ENCODE measurements at places on chromosomes 12 and 14.

DNA sequence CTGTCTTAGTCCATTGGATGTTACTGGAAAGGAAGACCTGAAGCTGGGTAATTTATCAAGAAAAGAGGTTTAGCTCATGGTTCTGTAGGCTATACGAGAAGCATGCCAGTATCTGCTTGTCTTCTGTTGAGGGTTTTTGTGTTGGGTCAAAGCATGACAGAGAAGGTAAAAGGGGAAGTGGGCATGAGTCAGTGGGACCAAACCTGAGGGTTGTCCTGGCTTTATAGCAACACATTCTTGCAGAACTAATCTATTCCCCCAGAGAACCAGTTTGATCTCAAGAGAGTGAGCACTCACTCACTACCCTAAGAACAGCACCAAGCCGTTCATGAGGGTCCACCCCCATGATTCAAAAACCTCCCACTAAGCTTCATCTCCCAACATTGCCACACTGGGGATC, 19.0 kb upstream of the KRAS start:
- DNase-seq, result no peak

DNA sequence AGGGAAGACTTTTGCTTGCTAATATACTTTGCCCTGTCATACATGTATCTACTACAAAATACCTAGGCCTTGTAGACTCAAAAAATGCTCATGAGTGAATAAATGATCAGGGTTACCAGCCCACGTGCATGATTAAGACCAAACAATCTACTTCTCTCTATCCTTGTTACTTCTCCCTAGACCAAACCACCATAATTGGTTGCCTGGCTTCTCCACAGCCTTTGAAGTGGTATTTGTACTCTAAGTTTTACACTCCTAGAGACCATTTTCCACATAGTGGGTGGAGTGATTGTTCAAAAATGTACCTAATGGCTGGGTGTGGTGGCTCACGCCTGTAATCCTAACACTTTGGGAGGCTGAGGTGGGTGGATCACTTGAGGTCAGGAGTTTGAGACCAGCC, 14.1 kb upstream of the RPS6KL1 start:
- no peak for DNase-seq

DNA sequence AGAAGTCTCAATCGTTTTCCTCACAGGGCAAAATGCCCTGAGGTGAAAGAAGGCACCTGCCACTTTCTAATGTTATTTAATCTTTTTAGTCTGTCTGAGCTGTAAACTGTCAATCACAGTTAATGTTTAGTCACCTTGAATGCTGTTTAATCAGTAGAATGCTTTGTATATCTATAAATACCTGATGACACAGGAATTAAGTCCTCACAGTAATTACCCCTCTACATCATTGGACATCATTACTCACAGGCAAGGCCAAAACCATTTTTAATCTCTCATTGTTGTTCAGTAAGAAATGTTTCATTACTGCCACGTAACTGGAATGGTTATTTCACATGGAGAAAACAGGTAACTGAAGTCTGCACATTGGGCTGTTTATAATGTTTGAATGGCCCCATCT, 178.8 kb downstream of the EXOC5 start:
- DNase-seq, result no peak

DNA sequence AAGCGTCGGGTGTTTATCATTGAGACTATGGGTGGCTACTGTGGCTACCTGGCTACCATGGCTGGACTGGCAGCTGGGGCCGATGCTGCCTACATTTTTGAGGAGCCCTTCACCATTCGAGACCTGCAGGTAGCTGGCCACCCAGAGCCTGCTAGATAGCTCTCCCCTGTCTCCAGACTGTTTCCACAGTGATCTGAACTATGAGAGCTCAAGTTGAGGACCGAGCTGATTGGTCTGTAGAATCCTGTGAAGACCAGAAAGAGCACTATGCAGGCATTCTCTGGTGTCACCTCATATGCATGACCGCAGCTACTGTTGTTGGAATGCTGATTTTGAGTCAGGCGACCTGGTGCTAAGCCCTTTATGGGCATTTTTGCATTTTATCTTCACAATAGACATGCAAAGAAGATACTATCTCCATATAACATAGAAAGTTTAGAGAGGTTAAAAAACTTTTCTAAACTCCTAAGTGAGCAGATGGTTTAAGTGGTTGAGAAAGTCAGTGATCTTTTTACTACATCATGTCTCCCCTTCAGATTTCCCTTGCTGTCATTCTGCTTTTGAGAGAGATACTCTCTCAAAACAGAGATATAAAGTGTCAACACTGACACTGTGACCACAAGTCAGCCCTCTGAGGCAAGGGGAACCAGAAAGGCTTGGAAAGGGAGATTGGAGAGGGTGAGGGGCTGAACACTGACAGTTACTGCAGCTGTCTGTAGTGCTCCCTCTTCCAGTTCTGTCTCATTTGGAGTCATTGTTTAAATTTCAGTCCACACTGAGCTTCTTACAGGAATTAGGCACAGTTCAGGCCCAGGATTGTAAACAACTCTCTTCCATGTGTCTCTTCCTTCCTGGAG, 14.3 kb downstream of the ASB8 start:
- DNase-seq, result no peak

- DNase-seq, result peak; percentile 78
Observed at GRCh38 chr14:101120641-101121507, 217.4 kb upstream of the RTL1 start.

GRCh38 chr12:40226705-40227104, 1.9 kb downstream of the LRRK2 start:
- DNase-seq, result peak; percentile 71

DNA sequence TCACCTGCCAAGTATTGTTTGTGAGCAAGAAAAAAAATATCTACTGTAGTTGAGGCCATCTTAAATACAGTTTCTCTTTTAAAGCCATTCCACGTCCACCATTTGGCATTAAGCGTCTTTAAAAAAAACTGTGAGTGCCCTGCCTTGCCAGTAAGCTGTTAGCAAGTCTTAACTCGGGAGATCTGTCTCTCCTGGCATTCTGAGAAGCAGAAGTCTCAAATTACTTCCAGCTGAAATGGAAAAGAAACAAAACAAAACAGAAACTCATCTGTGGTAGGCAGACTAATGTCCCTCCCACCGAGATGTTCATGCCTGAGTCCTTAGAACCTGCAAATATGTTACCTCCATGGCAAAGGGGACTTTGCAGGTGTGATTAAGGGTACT, 126.2 kb downstream of the CRADD start:
- peak; percentile 56 for DNase-seq

- DNase-seq, result no peak
Observed at GRCh38 chr14:81147140-81147897, 73.4 kb downstream of the GTF2A1 start.

DNA sequence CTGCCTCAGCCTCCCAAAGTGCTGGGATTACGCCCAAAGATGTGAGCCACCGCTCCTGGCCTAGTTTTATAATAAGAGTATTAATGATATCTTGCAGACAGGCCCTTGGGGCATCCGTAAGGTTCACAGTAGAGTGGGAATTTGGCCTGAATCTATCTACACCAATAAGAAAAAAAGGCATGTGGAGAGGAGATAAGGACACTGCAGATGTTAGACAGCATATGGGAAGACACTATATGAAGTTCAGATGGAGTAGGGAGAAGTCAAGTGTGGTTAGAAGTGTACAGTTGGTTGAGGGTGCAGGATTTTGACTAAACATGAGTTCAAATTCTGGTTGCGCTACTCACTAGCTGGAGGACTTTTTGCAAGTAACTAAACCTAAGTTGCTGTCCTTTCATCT, 8.5 kb upstream of the TTC8 start:
- DNase-seq, result no peak

- peak; percentile 63 for DNase-seq
Observed at GRCh38 chr12:38392554-38393144, 76.1 kb downstream of the ALG10B start.

- no peak for DNase-seq
Observed at GRCh38 chr12:56297400-56297799, 2.7 kb downstream of the CS start.

DNA sequence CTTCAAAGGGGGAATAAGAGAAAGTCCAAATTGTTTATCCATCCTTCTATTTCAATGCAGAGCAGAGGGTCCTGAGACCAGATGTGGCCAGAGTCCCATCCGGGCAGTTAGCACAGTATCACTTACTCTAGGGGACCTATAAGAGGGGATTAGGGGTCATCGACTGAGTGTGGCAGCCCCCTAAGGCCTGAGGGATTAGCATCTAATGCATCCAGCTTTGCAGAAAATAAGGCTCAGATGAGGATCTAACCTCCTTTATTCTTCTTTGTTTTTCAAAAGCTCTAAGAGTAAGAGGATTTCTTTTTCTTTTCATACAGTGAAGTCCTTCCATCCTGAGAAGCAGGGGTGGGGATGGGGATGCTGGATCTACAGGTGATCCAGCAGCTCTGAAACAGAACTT, 43.5 kb downstream of the NEUROD4 start:
- no peak for DNase-seq

- no peak for DNase-seq
Observed at GRCh38 chr14:48129472-48129871, 454.1 kb upstream of the MDGA2 start.

- no peak for DNase-seq
Observed at GRCh38 chr12:118925407-118925806, 55.9 kb upstream of the SRRM4 start.

Data from MG63 (cell line).